ENCODE measurements at places on chromosomes 2 and 18.

DNA sequence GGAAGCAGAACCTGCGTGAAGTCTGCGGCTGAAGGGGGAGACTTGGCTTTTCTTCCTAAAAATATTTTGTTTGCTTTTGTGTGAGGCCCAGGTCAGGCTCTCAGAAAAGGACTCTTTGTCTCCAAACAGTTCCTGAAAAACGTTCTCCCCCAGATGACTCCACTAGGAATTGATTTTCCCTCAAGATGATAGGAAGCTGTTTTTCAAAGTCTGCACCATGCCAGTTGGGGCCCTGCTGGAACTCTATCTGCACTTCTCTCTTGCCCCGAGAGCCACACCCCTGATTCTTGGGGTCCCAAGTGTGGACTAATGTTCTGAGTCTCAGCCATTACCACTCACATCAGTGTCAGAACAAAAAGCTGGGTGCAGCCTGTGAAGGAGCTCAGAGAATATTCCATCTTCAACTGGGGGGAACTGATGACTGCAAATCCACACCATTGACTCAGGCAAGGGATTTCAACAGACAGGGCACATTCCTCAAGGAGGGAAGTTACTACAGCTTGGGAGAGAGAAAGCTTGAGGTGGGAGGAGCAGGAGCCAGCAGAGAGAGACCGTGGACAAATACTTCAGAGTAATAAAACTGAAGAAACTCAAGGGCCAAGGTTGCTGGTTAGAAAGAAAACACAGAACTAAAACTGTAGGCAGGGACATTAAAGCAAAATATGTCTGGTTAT is 768.3 kb downstream of the RNF144A start:
- DNase-seq = no peak

DNA sequence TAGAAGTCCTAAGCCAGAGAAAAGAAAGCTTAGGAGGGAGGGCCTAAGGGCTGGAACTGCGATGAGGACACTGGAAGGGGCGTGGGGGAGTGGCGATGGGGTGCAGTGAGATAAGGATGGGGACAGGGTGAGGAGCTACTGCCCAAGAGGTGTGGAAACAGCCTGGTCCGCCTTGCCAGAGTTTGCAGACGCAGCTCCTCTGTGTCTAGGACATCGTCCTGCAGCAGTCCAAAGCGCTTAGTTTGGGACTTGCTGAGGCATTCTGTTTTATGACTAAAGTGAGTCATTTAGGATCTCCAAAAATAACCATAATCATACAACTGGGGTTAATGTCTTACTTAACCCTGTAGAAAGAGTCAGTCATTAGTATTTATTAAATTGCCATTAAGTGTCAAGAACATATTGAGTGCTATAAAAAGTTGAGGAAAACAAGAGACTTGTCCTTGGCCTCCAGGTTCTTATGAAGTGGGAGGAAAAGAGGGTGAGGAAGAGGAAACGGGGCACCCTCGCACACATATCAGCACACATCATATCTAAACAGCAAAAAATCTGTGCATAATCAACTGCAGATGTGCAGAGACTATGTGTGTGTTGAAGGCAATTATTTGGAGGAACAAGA is 74.8 kb downstream of the CDK15 start:
- peak; percentile 62 for DNase-seq

DNA sequence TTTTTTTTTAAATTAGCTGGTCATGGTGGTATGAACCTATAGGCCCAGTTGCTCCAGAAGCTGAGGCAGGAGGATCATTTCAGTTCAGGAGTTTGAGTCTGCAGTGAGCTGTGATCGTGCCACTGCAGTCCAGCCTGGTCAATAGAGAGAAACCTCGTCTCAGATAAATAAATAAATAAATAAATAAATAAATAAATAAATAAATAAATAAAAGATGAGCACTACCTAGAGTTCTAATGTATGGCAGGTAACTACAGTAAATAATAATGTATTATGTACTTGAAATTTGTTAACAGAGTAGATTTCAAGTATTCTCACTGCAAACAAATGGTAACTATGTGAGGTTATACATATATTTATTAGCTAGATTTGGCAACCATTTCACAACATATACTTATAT is 697.9 kb upstream of the ID2 start:
- no peak for DNase-seq

GRCh38 chr2:25332571-25332970 is 9.2 kb downstream of the DNMT3A start:
- no peak for DNase-seq

GRCh38 chr2:66522611-66523376 is 87.9 kb downstream of the MEIS1 start:
- no peak for DNase-seq

DNA sequence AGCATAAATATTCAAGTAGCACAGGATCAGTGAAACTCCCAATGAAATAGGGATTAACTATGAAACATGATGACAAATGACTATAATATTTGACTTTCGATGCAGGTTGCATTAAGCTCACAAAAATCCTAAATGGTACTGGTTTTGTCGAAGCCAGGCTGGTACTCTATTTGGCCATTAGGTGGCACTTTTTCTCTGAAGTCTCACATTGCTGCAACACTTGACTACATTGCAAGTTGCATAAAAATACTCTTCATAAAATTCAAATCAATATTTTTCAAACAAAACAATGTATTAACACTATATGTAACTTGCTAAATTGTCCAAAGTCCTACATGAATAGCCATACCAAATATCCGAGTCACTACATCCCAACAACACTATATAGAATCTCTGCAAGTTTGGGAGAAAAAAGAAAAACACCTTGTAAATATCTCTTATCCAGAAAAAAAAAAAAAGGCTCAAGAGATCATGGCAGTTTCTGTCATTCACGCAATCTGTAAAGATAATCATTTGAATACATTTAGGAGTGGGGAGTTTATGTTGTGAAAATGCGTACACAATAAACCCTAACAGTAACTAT is 9.5 kb downstream of the RTTN start:
- DNase-seq = peak; percentile 56

DNA sequence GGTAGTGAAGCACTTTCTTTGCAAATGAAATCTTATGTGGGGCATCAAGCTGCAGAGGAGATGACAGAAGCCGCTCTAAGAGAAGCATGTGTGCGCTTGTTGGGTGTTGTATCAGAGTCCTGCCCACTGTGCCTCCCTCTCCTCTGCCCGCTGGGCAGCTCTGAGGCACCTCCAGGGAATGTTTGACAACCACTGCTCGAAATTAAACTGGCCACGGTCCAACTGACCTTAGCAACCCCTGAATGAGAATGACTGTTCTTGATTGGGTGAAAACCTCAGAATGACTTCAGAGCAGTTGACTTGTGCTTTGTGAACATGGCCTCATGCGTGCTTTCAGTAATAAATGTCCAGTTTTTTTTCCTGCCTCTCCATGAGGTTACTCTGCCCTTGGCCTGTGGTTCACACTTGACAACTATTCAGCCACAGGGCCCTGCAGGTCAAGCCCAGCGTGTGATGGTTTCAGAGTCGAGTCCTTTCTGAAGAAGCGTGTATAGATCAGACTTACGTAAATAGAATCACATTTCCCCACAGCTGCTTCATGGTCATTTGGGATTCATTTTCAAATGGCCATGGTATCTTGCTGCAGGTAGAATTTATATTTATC is 94.9 kb downstream of the SLC4A3 start:
- no peak for DNase-seq

DNA sequence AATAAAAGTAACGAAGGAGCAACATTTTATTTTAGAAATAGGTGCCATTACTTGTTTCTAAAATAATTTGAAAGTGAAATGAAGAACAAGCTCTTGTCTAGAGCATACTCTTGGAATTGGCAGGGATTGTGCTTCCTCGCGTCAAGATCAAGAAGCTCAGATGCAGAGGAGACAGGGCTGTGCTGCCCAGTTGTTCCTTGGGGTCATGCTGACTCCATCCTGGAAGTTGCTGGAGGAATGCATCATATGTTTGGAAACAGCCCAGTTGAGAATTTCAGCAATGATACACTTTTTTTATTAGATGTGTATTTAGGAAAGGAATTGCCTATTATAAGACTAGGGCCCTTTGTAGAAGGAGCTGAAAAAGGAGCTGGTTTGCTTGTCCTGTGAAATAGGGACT is 17.2 kb downstream of the LTBP1 start:
- no peak for DNase-seq

DNA sequence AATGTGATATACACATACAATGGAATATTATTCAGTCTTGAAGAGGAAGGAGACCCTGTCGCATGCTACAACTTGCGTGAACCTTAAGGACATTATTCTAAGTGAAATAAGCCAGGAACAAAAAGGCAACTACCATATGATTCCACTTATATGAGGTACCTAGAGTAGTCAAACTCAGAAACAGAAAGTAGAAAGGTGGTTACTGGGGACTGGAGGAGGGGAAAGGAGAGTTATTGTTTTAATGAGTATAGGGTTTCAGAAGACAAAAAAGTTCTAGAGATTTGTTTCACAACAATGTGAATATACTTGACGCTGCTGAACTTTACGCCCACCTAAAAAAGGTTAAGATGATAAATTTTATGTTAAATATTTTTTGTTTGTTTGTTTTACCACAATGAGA is 47.0 kb downstream of the CXCR4 start:
- DNase-seq = no peak

GRCh38 chr18:30081122-30081521 is 961.4 kb downstream of the DSC3 start:
- DNase-seq = no peak

All from hematopoietic multipotent progenitor cell treated with erythropoietin and hydrocortisone succinate and interleukin-3 and kit ligand, for 8 days (in vitro differentiated cells).